Activated CD8-positive, alpha-beta memory T cell treated with anti-CD3 and anti-CD28 coated beads, Interleukin-2, amount 10 ng/mL, durations not matched to agents 7 days and 5 days (primary cell): ENCODE measurements at places on chromosomes 6 and 20.

DNA sequence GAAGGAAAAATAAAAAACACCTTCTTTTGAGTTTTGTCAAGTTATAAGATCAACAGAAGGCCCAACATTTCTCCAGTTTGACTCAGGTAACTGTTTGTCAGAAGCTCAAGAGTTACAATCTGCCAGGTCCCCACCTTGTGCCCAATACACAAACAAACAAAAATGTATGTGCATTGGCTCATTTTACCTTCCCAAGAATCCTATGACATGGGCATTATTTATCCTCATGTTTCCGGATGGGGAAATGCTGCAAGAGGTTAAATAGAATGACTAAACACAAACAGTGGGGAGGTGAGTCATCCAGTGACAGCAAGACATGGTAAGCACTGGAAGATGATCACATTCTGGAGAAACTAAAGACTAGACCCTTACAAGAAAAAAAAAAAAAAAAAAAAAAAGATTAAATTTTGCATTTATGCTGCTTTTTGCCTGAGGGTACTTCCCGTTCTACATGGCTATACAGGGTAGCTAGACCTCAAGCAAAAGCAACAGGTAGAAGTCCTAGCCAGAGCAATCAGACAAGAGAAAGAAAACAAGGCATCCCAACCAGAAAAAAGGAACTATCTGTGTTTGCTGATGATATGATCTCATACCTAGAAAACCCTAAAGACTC, 23.6 kb upstream of the ANKRD60 start:
- DNase-seq = no peak

GRCh38 chr20:8094850-8095249, 37.2 kb upstream of the PLCB1 start:
- no peak for DNase-seq

DNA sequence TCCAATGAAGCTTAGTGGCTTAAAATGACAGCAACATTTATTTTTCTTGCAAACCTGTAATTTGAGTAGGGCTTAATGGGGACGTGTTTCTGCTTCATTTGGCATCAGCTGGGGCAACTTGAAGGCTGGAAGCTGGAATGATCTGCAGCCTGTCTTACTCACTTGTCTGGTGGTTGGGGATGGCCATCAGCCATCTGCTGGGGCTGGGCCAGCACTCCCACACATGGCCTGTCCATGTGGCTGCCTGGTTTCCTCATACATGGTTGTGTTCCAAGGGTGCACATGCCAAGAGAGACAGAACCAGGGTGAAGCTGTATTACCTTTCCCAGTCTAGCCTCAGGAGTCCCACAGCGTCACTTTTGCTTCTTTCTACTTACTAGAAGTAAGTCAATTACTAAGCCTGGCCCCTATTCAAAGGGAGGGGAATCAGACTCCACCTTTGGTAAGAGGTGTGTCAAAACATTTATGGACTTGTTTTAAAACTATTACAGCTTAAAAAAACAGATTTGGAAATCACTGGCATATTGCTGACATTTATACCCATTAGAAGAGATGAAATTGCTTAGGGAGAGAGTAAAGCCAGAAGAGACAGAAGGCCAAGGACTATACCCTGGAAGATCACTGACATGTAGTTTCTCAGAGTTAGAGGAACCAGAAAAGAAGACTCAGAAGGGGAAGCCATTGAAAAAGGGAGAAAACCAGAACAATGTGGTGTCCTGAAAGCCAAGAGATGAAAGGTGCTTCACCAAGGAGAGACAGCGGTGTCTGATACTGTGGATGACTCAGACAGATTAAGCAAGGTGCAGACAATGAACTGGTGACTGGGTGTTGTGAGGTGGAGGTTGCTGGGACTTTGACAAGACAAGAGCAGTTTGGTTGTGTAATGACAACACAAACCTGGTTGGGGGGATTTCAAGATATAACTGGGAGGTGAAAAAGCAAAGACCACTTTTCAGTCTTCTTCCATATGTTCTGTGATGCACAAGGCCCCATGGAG, 345.2 kb downstream of the GJA1 start:
- DNase-seq = no peak

GRCh38 chr6:12113190-12113577, 101.1 kb downstream of the HIVEP1 start:
- DNase-seq = no peak

DNA sequence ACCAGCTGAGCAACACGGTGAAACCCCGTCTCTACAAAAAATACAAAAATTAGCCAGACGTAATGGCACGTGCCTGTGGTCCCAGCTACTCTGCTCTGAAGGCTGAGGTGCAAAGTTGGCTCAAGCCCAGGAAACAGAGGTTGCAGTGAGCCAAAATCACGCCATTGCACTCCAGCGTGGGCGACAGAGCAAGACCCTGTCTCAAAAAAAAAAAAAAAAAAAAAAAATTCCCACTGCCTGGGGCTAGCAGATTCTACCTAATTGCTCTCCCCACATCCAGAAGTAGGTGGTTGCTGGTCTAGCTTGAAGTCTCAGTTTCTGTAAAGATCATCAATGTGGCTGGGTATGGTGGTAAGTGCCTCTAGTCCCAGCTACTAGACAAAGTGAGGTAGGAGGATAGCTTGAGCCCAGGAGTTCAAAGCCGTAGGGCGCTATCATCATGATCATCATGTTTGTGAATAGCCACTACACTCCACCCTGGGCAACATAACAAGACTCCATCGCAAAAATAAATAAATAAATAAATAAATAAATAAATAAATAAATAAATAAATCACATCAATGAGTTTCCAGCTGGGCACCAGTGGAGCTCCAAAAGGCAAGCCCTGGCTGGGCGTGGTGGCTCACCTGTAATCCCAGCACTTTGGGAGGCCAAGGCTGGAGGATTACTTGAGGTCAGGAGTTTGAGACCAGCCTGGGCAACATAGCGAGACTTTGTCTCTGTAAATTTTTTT, 6.3 kb upstream of the AP5S1 start:
- peak; percentile 53 for DNase-seq

DNA sequence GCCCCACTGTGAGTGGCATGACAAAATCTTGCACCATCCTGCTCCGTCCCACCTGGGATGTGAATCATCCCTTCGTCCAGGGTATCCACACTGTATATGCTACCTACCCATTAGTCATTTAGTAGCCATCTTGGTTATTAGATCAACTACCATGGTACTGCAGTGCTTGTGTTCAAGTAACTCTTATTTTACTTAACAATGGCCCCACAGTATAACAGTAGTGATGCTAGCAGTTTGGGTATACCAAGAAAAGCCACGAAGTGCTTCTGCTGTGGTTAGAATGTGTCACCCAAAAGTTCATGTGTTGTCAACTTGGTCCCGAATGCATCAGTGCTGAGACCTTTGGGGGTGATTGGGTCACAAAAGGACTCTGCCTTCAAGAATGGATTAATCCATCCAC, 11.7 kb downstream of the OSER1 start:
- peak; percentile 80 for DNase-seq

GRCh38 chr20:61449916-61450315, 197.9 kb downstream of the CDH4 start:
- no peak for DNase-seq

DNA sequence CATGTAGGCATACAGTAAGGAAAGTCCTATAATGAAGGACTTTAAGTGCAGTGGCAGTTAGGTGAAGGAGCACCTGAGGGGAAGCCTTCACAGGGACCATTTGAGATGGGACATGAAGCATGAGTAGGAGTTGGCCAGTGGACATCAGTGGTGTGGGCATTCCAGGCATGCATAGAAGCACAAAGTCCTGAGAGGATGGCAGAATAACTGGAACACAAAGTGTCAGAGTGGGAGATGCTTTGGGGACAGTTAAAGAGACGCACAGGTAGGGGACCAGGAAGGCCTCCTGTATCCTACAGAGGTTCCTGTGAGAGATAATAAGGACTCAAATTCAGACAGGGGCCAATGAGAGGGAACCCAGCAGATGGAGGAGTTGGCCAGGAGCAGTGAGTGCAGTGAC, 26.4 kb upstream of the EFHC1 start:
- DNase-seq = no peak

- DNase-seq = peak; percentile 36
Observed at GRCh38 chr6:157575436-157576145, 194.6 kb downstream of the ZDHHC14 start.

DNA sequence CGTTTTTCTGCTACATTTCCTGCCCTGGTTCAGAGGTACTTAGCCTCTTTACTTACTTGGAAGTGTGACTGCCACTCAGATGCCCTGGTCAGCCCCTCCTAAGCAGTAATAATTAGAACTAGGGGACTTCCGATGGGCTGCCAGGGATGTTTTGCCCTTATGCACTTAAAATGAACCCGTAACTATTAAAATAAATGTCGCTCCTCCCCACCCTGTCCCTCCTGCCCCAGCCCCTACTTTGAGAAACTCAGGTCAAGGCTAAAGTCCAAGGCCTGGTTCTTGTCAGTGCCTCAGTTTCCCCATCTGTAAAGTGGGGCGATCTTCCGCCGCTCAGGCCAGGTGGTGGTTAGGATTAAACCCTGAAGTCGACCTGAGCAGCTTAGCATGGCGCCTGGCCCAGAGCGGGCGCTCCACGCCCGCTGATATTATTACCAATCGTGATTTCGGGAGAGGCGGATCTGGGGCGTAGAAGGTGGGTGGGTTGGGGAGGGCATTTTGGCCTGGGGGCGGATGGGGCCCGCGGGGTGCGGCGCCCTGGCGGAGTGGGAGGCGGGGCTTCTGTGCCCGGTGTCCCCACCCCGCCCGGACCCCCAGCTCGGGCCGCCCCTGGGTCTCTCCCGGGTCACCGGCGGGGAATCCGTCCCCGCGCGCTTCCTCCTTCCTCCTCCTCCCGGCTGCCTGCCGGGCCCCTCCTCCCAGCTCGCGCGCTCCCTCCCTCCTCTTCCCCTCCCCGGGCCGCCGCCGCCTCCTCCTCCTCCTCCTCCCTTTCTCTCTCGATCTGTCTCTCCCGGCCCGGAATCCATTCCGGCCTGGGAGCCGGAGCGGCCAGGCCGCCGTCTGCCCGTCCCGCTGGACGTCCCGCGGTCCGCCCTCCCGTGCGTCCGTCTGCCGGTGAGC, at the start of gene SRC:
SRC (plus strand) TSS at position 802 of the 897 bp plus-strand sequence. CDS start 38,014 bp downstream, outside the sequence.
- DNase-seq = peak; percentile 51

DNA sequence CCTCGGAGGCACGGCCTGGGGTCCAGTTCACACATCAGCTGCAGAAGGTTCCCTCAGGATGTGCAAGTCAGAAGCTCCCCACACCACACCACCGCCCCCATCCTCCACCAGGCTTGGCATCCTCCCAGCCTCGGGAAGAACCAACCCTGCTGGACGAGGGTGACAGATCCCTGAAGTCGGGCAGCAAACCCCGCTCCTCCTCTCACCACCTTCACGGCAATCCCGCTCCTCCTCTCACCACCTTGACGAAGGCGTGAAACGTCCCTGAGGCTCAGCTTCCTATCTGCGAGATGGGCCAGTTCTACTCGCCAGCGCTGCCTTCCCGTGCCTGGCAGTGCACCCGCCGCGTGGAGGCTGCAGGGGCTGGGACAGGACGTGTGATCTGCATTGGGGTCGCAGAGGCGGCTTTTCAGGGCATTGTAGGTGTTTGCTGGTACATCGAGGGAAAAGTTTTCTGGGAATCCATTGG, 327.0 kb downstream of the TAF4 start:
- no peak for DNase-seq

- no peak for DNase-seq
Observed at GRCh38 chr6:43377710-43378229, 8.3 kb upstream of the ZNF318 start.

- no peak for DNase-seq
Observed at GRCh38 chr6:13735031-13735430, 23.4 kb upstream of the RANBP9 start.

- no peak for DNase-seq
Observed at GRCh38 chr6:20610636-20611370, 76.5 kb downstream of the CDKAL1 start.

- DNase-seq = no peak
Observed at GRCh38 chr6:167554854-167555253, 230.0 kb downstream of the TTLL2 start.

- no peak for DNase-seq
Observed at GRCh38 chr20:39909447-39909846, 779.6 kb downstream of the MAFB start.
